ENCODE measurements at places on chromosomes 6 and 20. TPM values are rescaled to one million over a fixed set of nuclear protein-coding genes. Genes with fewer than 3 reads are reported as not detected.

The GJE1 gene
- total RNA-seq, result not detected

The BACH2 gene
- 0.64 TPM for total RNA-seq

The UBE2J1 gene
- 16.4 TPM for total RNA-seq

The SLPI gene
- 11.8 TPM for total RNA-seq

The LY6G6F gene
- total RNA-seq, result not detected

The VGLL2 gene
- not detected for total RNA-seq

The PDE7B gene
- 0.83 TPM for total RNA-seq

The C6orf15 gene
- not detected for total RNA-seq

The TCF15 gene
- not detected for total RNA-seq

The MUCL3 gene
- 0.09 TPM for total RNA-seq

The DDAH2 gene
- 26.8 TPM for total RNA-seq

The PRPH2 gene
- total RNA-seq, result not detected

The CTSZ gene
- 178 TPM for total RNA-seq

The C6orf58 gene
- total RNA-seq, result not detected

The ANKRD66 gene
- not detected for total RNA-seq

The MCCD1 gene
- total RNA-seq, result not detected

The IBTK gene
- total RNA-seq, result 35.0 TPM

The HEY2 gene
- 0.07 TPM for total RNA-seq

The AURKA gene
- total RNA-seq, result 99.1 TPM

The EEF1A1 gene
- total RNA-seq, result 7,093 TPM

The RCAN2 gene
- total RNA-seq, result not detected

The MYB gene
- 0.73 TPM for total RNA-seq

The ME1 gene
- total RNA-seq, result 40.1 TPM

The CDYL gene
- total RNA-seq, result 21.9 TPM

The ELOVL4 gene
- 1.5 TPM for total RNA-seq

The SAPCD1 gene
- total RNA-seq, result 3.7 TPM

The SLC9A8 gene
- total RNA-seq, result 7.8 TPM

The TAF4 gene
- total RNA-seq, result 19.3 TPM

The SLC22A16 gene
- total RNA-seq, result not detected

The ABCC10 gene
- 10.6 TPM for total RNA-seq

The DDO gene
- total RNA-seq, result 0.08 TPM

The BHLHE23 gene
- not detected for total RNA-seq

The ZKSCAN4 gene
- 2.6 TPM for total RNA-seq

The PPT2 gene
- total RNA-seq, result 9.0 TPM

The CCHCR1 gene
- 6.6 TPM for total RNA-seq

The MDFI gene
- 0.46 TPM for total RNA-seq

The KPNA5 gene
- 1.9 TPM for total RNA-seq

The ENPP5 gene
- total RNA-seq, result not detected

The CD24 gene
- total RNA-seq, result 299 TPM

The CLIC1 gene
- 486 TPM for total RNA-seq

The TMC2 gene
- not detected for total RNA-seq

The SAMHD1 gene
- 7.0 TPM for total RNA-seq

The TBX18 gene
- total RNA-seq, result 16.0 TPM

The SLC16A10 gene
- total RNA-seq, result 0.56 TPM

The NRSN1 gene
- not detected for total RNA-seq

The TMEM151B gene
- 0.07 TPM for total RNA-seq

The KIF3B gene
- 26.9 TPM for total RNA-seq

The TBXT gene
- total RNA-seq, result not detected

The TRAPPC3L gene
- not detected for total RNA-seq

The SYNDIG1 gene
- 1.4 TPM for total RNA-seq

The GPR6 gene
- total RNA-seq, result not detected

The HACE1 gene
- total RNA-seq, result 2.9 TPM

The SLC22A2 gene
- not detected for total RNA-seq

The GNMT gene
- not detected for total RNA-seq

The PIM1 gene
- total RNA-seq, result 14.2 TPM

The TRIM15 gene
- not detected for total RNA-seq

The APOM gene
- total RNA-seq, result 3.1 TPM

The VNN1 gene
- 0.07 TPM for total RNA-seq

The IMPG1 gene
- total RNA-seq, result not detected
